ENCODE measurements at places on chromosomes 16 and 17.

DNA sequence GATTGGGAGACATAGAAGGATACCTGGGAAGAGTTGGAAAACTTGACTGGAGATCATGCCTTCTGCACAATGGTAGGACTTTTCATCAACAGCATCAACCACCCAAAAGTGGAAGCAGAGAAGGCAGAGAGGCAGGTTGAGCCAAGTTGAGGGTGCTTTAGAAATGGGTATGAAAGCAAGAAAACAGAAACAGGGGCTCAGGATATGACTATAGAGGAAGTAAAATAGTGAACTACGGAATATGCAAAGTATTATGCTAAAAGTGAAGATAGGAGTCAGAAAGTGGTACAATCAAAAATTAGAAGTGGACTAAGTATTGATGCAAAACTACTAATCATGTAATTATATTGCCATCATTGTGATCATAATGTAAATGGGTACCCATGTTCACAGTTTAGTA is 16.1 kb upstream of the ARHGAP44 start:
- no peak for DNase-seq

- DNase-seq: peak; percentile 58
These were observed 3.7 kb downstream of the TMC8 start for GRCh38 chr17:78133971-78134898.

DNA sequence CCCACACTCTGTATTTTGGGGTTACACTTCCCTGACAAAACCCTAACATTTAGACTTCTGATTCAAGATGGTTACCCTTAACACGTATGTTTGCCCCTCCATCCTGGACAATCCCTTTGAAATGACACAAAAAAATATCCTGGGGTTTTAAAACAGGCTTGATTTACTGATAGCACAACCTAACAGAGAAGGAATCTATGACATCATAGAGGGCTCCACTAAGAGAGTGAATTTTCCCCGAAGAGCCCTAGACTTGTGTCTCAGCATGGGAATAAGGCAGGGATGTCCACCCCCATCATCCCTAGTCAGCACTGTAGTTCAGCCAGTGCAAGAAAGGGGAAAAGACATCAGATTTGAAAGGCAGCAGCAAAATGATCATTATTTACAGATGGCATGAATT is 15.8 kb upstream of the SRCIN1 start:
- DNase-seq: no peak

GRCh38 chr16:57502048-57502775 is 15.9 kb upstream of the DOK4 start:
- no peak for DNase-seq

DNA sequence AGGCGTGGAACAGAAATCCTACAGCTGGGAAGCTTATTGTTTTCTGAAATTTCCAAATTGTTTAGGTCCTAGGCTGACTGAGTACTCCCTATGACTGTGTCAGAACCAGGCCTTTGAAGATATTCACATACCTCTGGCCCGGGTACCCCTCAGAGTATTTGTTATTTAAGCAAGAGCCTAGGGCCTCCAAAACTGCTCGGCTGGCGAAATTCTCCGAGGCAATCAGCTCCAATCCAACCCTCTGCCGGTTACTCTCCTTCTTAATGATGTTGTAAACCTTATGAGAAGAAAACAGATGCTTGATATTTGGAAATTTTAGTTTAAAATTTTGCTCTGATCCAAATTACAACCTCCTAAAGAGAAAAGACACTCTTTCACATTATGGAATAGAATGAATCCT is 9.8 kb downstream of the SHMT1 start:
- no peak for DNase-seq

DNA sequence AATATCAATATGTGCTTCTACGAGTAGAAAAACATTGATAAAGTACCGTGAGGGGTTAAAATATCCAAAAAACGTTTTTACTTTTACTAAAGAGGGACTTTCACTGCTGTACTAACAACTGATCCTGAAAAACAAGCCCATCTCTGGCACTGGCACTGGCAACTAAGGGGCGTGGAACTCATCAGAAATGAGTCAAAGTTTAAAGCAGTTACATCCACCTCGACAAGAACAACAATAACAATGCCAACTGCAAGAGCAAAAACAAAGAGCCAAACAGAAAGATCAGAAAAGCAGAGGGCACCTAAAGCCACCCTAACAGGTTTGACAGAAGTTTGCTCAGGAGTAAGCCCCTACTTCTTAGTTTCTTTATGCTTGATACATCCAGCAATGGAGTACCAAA is 13.1 kb downstream of the MBTPS1 start:
- DNase-seq: no peak

- DNase-seq: peak; percentile 17
These were observed at the start of gene CSF3 for GRCh38 chr17:40015005-40015997. CSF3 (plus strand) TSS chr17:40015440; CDS start chr17:40015475, 35 bp downstream.

GRCh38 chr17:58054641-58055040 is 28.6 kb upstream of the DYNLL2 start:
- no peak for DNase-seq

Measured in SHP77 treated with DMSO at 0.1 percent for 48 hours (cell line).